ENCODE measurements at places on chromosomes 3 and 15.
A peak's percentile ranks its signal among the peaks of the same experiment; 100 is the strongest.

GRCh38 chr15:93150910-93151881, 62.2 kb upstream of the RGMA start:
- no peak for DNase-seq

DNA sequence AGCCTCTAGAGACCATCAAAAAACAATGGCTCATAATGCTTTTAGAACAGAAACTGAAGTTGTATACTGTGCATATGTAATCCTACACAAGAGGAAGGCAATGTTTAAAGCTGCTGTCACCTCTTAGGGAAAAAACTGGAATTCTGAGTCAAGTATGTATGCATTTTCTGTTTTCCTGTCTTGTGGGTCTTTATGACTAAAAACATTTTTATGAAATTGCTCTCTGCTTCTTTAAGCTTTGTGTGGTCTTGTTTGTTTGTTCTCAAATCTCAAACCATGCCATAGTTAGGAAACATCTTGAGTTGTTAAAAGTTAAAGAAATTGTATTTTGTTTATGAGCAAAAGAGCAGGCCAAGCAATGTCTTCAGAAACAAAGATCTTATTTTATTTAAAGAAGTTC, 80.9 kb upstream of the SOX2 start:
- DNase-seq, result no peak

- peak; percentile 69 for DNase-seq
These were observed 162.9 kb downstream of the ITPR1 start for GRCh38 chr3:4656059-4656458.

DNA sequence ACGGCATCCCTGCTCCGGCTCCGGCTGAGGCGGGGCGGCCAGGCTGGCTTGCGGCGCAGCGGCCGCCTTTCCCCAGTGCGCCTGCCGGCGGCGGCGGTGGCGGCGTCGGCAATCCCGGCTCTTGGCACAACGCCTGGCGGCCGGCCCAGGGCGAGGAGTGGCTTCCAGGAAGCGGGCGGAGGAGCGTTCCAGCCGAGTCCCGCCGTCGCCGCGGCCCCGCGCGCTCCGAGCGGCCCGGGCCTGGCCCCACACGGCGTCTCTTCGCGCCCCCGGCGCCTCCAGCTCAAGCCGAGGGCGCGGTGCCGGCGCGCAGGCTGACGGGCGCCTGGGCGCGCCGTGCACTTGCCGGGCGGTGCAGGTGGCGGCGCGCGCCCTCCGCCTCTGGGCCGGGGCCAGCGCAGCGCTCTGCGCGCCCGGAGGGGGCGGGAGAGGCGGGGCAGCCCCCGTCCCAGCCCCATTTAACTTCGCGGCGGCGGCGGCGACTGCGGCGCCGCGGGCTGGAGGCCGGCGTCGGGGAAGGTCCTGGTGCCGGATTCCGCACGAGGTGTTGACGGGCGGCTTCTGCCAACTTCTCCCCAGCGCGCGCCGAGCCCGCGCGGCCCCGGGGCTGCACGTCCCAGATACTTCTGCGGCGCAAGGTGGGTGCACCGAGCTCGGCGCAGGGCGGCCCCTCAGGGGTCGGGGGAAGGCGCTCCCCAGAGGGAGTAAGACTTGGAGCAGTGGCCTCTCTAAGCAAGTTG, at the start of gene ADAMTSL3:
ADAMTSL3 (plus strand) TSS at position 485 of the 740 bp plus-strand sequence. CDS start 1,639 bp downstream, outside the sequence.
- peak; percentile 77 for DNase-seq

DNA sequence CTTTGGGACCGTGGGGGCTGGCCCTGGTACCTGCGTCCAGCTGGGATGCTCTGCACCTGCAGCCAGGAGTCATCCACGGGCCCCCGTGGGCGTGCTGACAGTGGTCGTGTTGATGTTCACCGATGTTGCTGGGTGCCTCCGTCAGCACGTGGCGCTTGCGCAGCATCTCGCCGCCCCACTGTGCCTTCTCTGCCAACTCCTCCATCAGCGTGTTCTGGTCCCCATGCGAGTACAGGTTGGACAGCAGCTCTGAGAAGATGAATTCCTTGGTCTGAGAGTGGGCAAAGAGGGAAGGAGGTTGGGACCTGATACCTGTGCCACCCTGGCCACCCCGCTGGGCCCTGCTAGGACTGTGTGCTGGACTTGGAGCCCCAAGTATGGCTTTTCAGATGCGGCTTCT, 61.4 kb downstream of the ADAMTS7 start:
- peak; percentile 54 for DNase-seq

GRCh38 chr3:63673111-63673510, 20.6 kb downstream of the SNTN start:
- no peak for DNase-seq

GRCh38 chr3:105846809-105847208, 22.0 kb downstream of the CBLB start:
- DNase-seq, result no peak

- DNase-seq, result peak; percentile 79
These were observed 153.6 kb downstream of the TNIK start for GRCh38 chr3:171306631-171307030.

DNA sequence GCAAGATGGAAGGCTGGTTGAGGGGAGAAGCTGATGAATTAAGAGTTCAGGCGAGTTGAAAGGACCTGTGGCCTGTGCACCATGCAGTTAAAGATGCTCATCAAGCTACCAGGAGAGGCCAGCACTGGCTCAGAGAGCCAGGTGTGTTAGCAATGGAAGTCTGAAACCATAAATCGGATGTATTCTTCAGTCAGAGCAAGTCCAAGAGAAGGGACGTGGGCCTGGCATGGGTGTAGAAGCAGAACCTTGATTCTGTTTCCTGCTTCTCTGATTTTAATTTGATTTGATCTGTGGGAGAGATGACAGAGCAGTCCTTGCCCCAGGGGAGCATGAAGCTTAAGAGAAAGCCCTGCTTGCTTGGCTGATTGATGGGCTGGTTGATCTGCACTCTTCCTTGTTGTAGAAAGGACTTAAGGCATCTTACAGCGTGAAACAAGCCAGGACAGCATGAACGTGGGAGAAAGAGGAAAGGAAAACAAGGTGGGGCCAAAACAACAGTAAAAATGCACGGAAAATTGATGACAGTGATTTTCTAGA, 10.9 kb downstream of the TM6SF1 start:
- no peak for DNase-seq

GRCh38 chr15:45903283-45903682, 268.5 kb downstream of the SQOR start:
- no peak for DNase-seq

GRCh38 chr15:64483749-64484148, 23.4 kb downstream of the ZNF609 start:
- no peak for DNase-seq

Measured in right atrium auricular region (tissue), 2 donors.